Uterus (tissue), 4 donors: ENCODE measurements at places on chromosomes 5 and 9. TPM values are rescaled to one million over a fixed set of nuclear protein-coding genes. Genes with fewer than 3 reads are reported as not detected.

Gene ZDHHC11B
- total RNA-seq, result 15.1 TPM

Gene ACSL6
- not detected for total RNA-seq

Gene DNAI1
- total RNA-seq, result 3.8 TPM

Gene BASP1
- total RNA-seq, result 26.9 TPM

Gene MLANA
- not detected for total RNA-seq

Gene MAMDC2
- 42.7 TPM for total RNA-seq

Gene FAM114A2
- total RNA-seq, result 54.0 TPM

Gene CCDC180
- 6.6 TPM for total RNA-seq

Gene CMYA5
- total RNA-seq, result 19.7 TPM

Gene FOXD4L4
- not detected for total RNA-seq

Gene FAM169A
- 26.5 TPM for total RNA-seq

Gene ZNF483
- total RNA-seq, result 46.7 TPM

Gene PTPN3
- 1.5 TPM for total RNA-seq

Gene TMEM171
- total RNA-seq, result not detected

Gene PHF24
- total RNA-seq, result 0.76 TPM

Gene GMCL2
- total RNA-seq, result not detected

Gene C1QTNF3
- total RNA-seq, result 15.9 TPM

Gene LECT2
- total RNA-seq, result not detected

Gene GABRA6
- total RNA-seq, result not detected

Gene WHRN
- total RNA-seq, result 9.1 TPM

Gene ADAM19
- total RNA-seq, result 11.3 TPM

Gene PCDHGA9
- total RNA-seq, result 11.8 TPM

Gene RNF20
- 43.8 TPM for total RNA-seq

Gene CAMK2A
- 23.7 TPM for total RNA-seq

Gene IL9
- total RNA-seq, result not detected

Gene HTR4
- 0.26 TPM for total RNA-seq

Gene PCDHB2
- 4.9 TPM for total RNA-seq

Gene C1QTNF2
- total RNA-seq, result 0.59 TPM

Gene SCGB3A2
- total RNA-seq, result not detected

Gene CTSL
- total RNA-seq, result 183 TPM

Gene IFNK
- total RNA-seq, result not detected

Gene MYMK
- total RNA-seq, result not detected

Gene SLC25A2
- 2.4 TPM for total RNA-seq

Gene COL23A1
- 7.6 TPM for total RNA-seq

Gene FAXDC2
- total RNA-seq, result 28.2 TPM

Gene KIF12
- 1.5 TPM for total RNA-seq

Gene C5orf46
- not detected for total RNA-seq

Gene NPR3
- 51.2 TPM for total RNA-seq

Gene PCA3
- 0.43 TPM for total RNA-seq

Gene RASEF
- 9.9 TPM for total RNA-seq

Gene IFNA13
- not detected for total RNA-seq

Gene SPATA31D3
- total RNA-seq, result not detected
